ENCODE measurements at places on chromosomes 5 and 9.

DNA sequence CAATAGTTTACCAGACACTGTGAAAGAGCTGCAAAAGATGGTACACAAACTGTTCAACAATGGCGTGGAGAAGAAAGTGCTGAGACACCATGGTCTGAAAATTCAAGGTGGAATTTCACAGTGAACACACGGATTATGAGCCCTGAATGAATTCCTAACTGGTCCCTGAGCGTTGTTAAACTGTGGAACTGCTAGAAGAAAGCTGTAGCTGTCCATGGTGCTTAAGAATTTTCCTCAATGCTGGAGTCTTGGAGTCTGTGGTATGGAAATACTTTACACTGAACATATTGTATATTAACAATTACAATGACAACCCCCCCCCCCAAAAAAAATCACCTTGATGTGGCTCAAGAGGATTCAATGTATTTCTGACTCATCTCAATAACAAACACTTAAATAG lies 68.5 kb downstream of the SLC24A2 start:
- DNase-seq, result no peak

- no peak for DNase-seq
Measured at GRCh38 chr5:142036918-142037317, 24.1 kb upstream of the GNPDA1 start.

DNA sequence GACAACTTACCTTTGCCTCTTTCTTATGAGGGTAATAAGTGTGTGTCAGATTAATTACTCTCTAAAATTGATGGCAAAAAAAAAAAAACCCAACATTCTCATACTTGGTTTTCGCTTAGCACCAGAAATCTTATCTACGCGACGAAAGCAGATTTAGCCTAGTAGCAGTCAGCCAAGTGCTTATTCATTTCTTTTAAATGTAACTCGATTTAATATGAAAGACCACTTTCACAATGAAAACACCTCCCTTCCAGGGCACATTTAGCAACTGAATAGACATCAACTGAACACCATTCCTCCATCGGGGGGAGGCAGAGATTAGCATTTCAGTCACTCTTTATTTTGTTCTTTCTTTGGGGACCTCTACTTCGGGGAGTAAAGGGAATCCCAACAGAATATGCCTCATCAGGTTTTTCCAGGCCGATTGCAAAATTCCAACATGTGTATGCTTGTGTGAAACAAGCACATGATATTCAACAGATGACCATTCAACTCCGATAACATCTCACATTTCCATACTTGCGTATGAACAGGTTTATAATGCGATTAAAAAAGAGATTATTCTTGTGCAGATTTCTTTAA lies 124.1 kb upstream of the RETREG1 start:
- no peak for DNase-seq

- DNase-seq, result no peak
Measured at GRCh38 chr9:83622939-83623678, at the start of gene IDNK. IDNK (plus strand) TSS chr9:83623143; CDS start chr9:83623172, 29 bp downstream.

DNA sequence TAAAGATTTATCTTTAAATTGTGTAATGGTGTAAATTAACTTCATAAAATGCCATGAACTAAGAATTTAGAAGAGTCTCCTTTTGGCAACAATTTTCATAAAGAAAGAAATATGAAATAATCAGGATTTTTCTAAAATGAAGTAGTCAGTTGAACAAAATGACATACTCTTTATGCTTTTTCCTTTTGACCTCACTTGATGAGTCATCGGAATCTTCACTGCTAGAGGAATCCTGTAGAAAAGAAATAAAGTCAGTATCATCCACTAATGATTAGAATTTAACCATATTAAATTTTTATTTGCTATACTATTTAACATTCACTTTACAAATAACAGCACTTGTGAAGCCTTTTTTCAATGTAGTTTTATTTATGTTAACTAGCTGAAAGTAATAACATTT lies 26.1 kb downstream of the CHD1 start:
- no peak for DNase-seq

DNA sequence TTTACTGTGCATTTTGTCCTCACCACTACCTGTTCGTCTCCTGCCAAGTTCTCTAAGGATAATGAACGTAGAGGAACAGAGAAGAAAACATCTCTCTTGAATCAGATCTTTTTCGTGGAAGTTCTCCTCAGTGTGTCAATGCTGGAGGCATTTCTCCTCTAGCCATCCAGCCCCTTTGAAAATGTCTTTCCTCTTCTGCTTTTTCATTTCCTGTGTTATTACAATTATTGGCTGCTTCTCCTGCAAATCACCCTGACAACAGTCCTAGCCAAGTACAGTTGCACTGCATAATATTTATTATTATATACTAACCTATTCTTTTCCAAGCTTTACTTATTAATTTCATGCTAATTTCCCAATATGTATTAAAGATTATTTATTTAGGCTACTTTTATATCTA lies 61.8 kb upstream of the TRPM3 start:
- DNase-seq, result no peak

DNA sequence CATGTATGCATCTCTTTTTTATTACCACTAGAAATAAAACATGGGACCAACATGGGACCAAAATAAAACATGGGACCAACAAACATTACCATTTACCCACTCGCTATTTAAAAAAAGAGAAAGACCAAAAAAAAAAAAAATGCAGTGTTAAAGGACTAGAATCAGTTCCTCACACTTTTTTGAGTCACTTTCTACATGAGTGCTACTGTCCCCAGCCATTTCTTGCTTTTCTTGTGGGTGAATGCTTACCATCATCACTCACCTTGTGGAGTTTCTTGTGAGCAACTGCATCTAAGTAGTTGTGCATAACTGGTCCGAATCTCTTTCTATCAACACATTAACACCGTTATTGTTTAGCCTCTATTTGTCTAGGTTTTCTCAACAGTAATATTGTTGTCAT lies 493.6 kb upstream of the RIOK2 start:
- no peak for DNase-seq

DNA sequence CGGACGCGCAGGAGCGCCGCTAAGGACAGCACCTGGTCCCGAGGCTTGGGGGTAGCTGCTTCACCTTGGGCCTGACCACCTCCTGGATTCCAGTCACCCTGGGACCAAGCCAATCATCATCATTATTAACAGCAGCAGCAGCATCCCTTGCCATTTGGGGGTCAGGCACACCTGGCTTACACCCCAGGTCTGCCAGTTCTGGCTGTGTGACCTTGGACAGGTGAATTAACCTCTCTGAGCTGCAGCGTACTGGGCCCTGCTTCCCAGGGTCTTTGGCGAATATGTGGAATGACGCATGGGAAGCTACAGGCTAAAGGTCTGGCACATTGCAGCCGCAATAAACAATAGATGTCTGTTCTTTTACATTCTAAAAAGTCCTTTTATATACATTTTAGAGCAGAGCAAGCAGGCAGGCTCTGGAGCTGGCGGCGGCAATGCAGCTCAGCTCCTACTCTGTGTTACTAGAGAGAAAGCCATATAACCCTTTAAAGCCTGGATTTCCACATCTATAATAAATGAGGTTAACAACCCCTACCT lies 97.8 kb upstream of the CPLX2 start:
- no peak for DNase-seq

GRCh38 chr5:119292701-119293515 lies 62.9 kb upstream of the TNFAIP8 start:
- DNase-seq, result no peak

DNA sequence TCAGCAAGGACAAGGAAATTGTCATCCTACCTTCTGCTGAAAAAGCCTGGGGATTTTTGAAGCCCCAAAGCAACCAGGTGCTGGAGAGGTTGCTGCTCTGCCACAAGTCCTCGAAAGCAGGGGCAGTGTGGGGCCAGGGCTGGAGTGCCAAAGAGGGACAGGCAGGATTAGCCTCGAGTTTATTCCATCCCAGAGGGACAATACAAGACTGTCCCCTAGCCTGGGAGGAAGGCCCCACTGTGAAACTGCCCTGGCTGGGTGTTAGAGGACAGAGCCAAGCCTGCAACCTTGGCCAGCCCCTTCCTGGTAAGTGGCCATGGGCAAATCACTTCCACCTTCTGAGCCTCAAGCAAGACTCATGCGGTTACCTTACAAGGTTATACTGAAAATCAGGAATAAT lies 55.1 kb downstream of the WHRN start:
- no peak for DNase-seq

- no peak for DNase-seq
Measured at GRCh38 chr5:53180538-53180937, 71.0 kb upstream of the MOCS2 start.

GRCh38 chr5:40409601-40410000 lies 270.1 kb upstream of the PTGER4 start:
- DNase-seq, result no peak

DNA sequence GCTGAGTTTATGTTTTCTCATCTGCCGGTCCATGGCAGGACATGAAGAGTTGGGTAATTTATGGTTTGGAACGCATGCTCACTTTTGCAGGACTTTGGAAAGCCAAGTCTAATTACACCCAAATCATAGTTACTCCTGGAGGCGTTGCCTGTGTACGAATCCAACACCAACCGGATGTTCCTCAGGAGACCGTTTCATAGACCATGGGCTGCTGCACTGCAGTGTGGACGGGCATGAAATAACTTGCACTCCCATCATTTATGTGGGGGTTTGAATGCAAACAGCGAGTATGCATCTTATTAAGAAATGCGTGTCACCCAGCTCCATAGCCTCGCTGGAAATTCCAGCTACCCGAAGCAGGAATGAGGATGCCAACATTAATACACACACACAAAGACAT lies 96.1 kb upstream of the IRX2 start:
- no peak for DNase-seq

- no peak for DNase-seq
Measured at GRCh38 chr9:27386571-27387091, 89.7 kb upstream of the EQTN start.

- DNase-seq, result no peak
Measured at GRCh38 chr9:84966876-84967830, 297.6 kb downstream of the NTRK2 start.

DNA sequence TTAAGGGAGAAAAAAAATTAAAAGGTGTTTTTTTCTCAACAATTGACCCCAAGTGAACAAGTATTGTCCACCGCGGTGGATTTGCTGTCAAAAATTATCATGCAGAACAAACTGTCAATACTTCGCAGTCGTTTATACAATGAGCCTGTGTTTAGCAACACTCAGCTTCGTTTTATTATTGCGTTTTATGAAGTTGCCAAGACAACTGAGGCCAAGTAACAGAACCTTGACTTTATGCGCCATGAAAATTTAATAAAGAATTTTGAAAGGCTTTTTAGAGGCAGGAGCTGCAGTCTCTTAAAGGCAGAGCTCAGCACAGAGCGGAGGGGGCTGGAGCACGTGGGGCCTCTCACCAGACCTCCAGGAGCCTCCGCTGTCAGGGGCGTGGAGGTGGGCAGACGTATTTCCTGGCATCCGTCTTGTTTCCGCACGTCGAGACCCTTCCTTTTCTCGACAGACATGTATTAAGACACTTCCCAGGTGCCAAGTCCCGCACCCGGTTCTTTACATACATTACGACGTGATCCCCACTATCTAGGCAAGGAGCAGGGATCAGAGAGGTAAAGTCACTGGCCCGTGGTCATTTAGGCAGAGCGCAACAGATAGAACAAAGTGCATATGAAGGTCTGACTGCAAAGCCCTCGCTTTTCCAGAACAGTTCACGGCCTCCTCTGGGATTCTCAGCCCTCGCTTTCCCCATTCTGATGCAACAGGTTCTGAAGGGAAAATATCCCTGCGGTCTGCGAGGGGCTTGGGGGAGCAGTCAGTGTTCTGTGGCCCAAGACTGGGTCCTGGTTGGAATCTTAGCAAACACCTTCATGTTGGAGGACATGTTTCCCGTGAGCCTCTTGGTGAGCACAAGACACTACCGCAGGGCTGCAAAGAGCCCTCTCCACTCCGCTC lies 164.4 kb downstream of the DAB2IP start:
- no peak for DNase-seq

GRCh38 chr5:134022333-134022732 lies 17.6 kb upstream of the VDAC1 start:
- no peak for DNase-seq

DNA sequence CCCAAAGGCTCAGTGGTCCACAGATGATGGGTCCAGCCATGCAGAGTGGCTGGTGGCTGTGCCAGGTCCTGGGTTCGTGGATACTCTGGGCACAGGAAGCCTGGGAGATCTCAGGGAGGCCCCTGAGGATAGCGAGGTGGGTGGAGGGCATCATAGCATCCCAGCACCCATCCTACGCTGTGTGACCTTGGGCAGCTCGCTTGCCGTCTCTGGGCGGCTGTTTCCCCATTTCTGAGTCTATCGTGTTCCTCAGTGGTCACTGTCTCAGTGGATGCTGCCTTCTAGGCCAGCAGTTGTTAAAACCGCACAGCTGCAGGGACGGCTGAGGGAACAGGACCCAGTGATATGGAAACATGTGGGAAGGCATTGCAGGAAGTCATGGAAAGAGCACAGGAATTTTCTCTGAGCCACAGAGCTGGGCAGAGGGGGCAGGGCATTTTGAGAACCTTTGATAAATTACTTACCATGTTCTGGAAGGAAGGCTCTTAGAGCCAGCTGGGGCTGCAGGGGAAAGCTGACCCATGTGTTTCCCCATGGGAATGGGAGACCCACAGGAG lies 86.4 kb upstream of the COL5A1 start:
- no peak for DNase-seq

GRCh38 chr9:127744398-127745110 lies 9.5 kb upstream of the TOR2A start:
- no peak for DNase-seq

DNA sequence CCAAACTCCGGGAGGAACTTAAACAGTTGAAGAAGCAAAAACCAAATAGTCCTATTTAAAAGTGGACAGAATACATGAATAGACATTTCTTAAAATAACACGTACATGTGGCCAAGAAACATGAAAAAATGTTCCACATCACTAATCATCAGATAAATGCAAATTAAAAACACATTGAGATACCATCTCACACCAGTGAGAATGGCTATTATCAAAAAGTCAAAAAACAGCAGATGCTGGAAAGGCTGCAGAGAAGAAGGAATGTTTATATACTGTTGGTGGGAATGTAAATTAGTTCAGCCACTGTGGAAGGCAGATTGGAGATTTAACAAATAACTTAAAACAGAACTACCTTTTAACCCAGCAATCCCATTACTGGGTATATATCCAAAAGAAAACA lies 283.0 kb upstream of the IZUMO3 start:
- DNase-seq, result no peak

- DNase-seq, result no peak
Measured at GRCh38 chr5:145848854-145849253, 13.7 kb upstream of the PRELID2 start.

GRCh38 chr5:139543423-139543991 lies 17.6 kb upstream of the UBE2D2 start:
- no peak for DNase-seq

- DNase-seq, result no peak
Measured at GRCh38 chr5:173963182-173963838, 25.7 kb upstream of the C5orf47 start.

DNA sequence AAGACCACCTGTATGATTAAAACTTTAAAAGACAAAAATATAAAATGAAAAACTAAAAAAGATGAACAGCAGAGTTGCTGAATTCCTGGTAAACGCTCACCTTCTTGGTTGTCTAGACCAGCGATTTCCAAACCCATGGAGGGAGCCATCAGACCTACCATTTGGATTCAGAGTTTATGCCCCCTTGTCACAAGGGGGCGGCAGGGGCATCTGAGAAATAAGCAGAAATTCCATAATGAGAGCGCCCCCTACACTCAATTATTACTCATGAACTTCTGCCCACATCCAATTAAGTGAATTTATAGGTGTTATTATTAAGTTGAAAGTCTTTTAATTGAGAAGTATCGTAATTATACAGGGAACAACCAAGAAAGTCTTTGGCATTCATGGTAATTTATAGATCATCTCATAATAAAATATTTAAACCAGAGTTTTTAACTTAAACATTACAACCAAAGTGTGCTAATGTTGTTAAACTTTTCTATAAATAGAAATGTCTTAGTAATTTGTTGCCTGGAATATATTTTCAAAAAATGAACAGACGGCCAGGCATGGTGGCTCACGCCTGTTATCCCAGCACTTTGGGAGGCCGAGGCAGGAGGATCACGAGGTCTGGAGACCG lies 35.2 kb upstream of the SPATA31C2 start:
- peak; percentile 22 for DNase-seq

All from stimulated activated CD8-positive, alpha-beta memory T cell treated with anti-CD3 and anti-CD28 coated beads, Interleukin-4, amount 100 ng/mL, for 4 hours (primary cell).